Activated CD4-positive, alpha-beta T cell treated with anti-CD3 and anti-CD28 coated beads for 4 hours (primary cell): ENCODE measurements at places on chromosomes 6 and 20.

- no peak for DNase-seq
Observed at GRCh38 chr6:47321577-47321976, 11.9 kb upstream of the TNFRSF21 start.

GRCh38 chr6:158784505-158784904 is 34.7 kb downstream of the EZR start:
- DNase-seq: no peak

GRCh38 chr6:78824045-78824444 is 43.3 kb upstream of the IRAK1BP1 start:
- DNase-seq: no peak

- no peak for DNase-seq
Observed at GRCh38 chr6:31349301-31349700, 7.7 kb downstream of the HLA-B start.

DNA sequence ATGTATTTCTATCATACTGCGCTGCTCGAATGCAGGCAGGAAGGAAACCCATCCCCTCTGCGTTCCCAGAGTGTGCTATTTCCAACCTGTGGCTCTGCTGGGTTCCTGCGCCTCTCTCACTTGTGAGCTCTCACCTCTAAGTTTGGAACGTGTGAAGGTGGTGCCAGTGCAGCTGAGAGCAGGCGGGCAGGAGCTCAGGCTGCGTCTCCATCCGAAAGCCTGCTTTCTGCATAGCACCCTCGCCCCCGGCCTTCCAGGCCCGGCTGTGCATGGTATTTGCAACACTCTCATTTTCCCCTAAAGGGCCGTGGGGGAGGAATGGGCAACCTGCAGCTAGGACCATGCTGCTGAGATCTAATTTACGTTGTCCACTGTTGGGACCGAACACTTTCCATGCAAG is 288.0 kb upstream of the TSHZ2 start:
- DNase-seq: no peak

DNA sequence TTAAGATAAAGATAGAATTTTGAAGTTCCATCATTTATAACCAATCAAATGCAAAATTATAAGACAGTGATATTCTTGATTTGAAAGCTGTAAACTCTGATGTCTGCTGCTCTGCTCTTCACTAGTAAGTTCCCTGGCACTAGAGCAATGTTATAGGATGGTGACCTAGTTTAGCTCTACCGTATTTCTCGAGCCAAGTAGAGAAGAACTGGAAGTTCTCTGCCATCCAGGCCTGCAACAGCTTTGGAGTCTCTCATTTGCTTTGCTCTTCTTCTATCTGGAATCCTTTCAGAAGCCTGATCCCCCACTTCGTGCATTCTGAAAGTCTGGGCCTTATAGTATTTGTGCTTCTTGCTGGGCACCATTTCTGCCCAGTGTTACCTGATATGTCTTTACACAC is 100.3 kb downstream of the PLCB1 start:
- DNase-seq: no peak

DNA sequence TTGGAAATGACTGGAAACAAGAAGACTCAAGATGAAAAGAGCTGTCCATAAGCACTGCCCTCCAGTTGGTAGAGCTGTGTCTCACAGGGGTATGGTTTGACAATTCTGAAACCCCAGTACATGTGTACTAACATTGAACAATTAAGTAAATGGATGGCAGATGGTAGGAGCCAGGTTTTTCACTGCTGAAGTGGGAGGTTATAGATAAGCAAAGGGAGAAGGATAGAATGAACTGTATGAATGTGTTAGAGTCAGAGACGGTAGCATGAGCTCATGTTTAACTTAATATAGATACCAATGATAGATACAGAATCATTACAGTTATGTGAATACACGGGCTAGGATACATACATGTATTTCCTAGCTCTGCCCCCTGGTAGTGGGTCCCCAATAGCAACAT is 95.0 kb upstream of the SIRPA start:
- DNase-seq: no peak

- no peak for DNase-seq
Observed at GRCh38 chr20:56810141-56810540, 181.0 kb downstream of the TFAP2C start.

GRCh38 chr6:30963641-30964040 is 19.9 kb upstream of the MUC21 start:
- DNase-seq: no peak

GRCh38 chr6:168578036-168578435 is 137.1 kb downstream of the SMOC2 start:
- DNase-seq: no peak

- DNase-seq: no peak
Observed at GRCh38 chr20:10584371-10584770, 89.4 kb downstream of the JAG1 start.
